ENCODE measurements at places on chromosomes 11 and 22.

GRCh38 chr22:40397396-40397795 lies 27.0 kb downstream of the SGSM3 start:
- no peak for DNase-seq

- no peak for DNase-seq
Observed at GRCh38 chr11:71381781-71382505, 66.2 kb downstream of the DHCR7 start.

GRCh38 chr11:115185507-115185906 lies 318.7 kb downstream of the CADM1 start:
- DNase-seq, result no peak

DNA sequence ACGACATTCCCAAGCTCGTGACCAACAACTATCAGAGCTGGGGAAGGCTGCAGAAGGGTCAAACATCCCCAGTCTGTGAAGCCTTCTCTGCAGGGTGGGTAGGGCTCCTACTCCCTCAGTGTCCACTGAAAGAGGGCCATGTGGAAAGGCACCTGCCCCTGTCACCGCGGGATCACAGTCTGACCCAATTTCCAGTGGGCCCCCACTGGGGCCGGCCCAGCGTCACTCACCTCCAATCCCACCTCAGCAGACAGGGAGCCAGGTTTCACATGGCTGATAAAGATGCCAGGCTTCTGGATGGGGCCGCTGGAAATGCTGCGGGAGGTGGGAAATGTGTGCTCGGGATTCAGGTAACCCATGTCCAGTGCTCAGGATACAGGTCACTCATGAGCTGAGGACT lies 20.0 kb downstream of the USH1C start:
- DNase-seq, result no peak

GRCh38 chr11:85801527-85801926 lies 9.4 kb downstream of the SYTL2 start:
- DNase-seq, result peak; percentile 62

- no peak for DNase-seq
Observed at GRCh38 chr11:131662317-131662972, 292.0 kb downstream of the NTM start.

DNA sequence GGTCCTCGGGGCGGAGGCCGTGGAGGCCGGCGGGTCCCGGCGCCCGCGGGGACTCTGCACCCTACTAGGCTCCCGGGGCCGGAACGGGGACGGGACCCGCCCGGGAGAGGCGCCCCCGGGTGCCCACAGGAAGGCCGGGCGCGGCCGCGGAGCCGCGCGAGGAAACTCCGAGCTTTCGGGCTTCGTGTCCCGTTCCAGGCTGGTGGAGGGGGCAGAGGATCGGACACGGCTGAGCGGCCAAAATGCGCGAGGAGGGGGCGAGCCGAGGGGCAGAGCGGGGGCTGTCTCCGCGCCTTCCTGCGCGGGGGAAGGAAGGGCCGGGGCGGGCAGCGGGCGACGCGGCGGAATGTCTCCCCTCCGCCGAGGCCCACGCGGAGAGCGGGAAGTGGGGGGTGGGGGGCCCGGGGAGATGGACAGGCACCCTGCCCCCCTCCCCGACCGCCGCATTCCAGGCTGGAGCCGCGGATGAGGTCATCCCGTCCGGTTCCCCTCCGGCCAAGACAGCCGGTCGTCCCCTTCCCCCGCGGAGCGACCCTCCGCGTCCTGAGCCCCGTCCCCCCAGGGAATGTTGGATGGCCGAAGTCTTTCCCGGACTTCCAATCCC lies 430 bp downstream of the CDC42EP1 start:
- no peak for DNase-seq

DNA sequence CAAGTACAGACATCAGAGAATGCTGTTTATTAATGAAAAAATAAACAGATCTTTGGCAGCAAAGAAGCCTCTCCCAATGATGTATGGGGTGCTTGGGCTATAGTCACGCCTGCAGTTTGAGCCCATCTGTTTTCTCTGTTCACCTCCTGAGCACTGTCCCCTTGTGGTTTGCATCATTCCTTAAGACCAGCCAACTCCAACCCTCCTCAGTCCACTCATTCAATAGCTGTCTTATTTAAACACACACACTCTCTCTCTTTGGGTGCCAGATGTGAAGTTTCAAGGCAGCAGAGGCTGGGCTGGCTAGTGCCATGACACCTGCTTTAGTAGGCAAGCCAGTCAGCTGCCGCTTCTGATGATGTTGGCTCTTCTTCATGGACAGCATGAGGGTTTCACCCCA lies 58.1 kb downstream of the POLD3 start:
- DNase-seq, result peak; percentile 32

GRCh38 chr11:134048028-134048427 lies 20.8 kb upstream of the JAM3 start:
- DNase-seq, result no peak

- DNase-seq, result no peak
Observed at GRCh38 chr11:28922386-28922981, 814.3 kb downstream of the METTL15 start.

GRCh38 chr11:41920374-41920773 lies 460.9 kb upstream of the LRRC4C start:
- DNase-seq, result no peak

DNA sequence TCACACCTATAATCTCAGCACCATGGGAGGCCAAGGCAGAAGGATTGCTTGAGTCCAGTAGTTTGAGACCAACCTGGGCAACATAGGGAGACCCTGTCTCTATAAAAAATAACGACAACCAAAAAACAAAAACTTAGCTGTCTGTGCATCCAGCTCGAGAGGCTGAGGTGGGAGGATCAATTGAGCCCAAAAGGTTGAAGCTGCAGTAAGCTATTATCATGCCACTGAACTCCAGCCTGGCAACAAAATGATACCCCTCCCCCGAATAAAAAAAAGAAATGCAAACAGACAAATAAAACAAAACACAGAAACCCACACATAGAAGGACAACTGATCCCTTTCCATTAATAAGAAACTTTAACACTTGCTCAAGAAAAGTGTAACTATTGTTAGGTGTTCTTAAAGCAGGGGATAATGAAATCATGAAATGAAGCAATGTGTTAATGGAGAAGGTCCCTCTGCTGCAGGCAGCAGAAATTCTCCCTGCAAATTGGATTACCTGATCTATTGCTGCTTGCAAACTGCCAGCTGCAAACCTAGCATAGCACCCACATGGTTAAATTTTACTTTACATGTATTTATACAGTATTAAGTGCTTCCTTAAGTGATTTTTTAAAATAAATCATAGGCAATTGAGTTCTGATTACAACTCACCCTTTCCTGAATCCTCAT lies 226.3 kb downstream of the SBF2 start:
- DNase-seq, result no peak

Measured in erythroblast (primary cell).